Activated naive CD8-positive, alpha-beta T cell treated with anti-CD3 and anti-CD28 coated beads for 36 hours (primary cell): ENCODE measurements at places on chromosomes 4 and X. TPM values are rescaled to one million over a fixed set of nuclear protein-coding genes. Genes with fewer than 3 reads are reported as not detected.
A peak's percentile ranks its signal among the peaks of the same experiment; 100 is the strongest.

DNA sequence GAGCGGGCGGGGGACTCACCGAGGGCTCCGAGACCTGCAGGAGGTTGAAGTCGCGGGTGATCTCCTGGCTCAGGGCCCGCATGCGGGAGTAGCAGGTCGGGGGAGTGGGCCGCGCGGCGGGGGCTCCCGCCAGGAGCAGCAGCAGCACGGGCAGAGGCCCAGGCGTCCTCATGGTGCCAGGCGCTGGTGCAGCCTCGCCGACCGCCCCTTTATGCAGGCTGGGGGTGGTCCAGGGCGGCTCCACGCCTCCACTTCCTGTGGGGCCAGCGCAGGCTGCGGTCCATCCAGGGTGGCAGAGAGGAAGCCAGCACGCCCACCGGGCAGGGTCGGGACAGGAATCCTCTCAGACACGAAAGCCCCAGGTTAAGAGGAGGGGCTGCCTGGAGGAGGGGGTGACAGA lies at the start of gene CYTL1:
Gene CYTL1, minus strand, starts transcription at position 185 of the 400 bp plus-strand sequence. Its CDS starts 13 bp downstream, at position 172.
- DNase-seq = peak; percentile 9

DNA sequence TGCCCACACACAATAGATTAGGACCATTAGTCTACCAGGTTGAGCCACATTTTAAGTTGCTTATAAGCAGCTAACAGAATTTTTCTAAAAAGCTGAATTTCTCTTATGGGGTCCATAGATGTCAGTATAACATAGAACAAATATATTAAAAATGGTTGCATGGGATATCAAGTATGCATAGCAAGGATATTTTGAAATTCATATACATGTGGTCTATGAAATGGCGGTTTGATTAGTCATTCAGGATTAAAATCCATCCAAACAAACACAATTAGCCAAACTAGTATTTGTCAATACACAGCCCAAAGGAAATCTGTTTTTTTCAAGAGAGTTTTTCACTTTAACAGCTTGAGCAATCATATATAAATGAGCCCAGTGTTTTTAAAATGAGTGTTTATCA lies 33.5 kb upstream of the AMOT start:
- no peak for DNase-seq

GPR101 gene
- total RNA-seq = not detected

- DNase-seq = no peak
These were observed 40.5 kb upstream of the RAPGEF2 start for GRCh38 chr4:159062381-159062780.

ARSJ gene
- not detected for total RNA-seq
